ENCODE measurements at places on chromosomes 12 and 14.
A peak's percentile ranks its signal among the peaks of the same experiment; 100 is the strongest.

- no peak for DNase-seq
These were observed 287.1 kb upstream of the G2E3 start for GRCh38 chr14:30271811-30272323.

- no peak for DNase-seq
These were observed 224.0 kb downstream of the KTN1 start for GRCh38 chr14:55803873-55804553.

DNA sequence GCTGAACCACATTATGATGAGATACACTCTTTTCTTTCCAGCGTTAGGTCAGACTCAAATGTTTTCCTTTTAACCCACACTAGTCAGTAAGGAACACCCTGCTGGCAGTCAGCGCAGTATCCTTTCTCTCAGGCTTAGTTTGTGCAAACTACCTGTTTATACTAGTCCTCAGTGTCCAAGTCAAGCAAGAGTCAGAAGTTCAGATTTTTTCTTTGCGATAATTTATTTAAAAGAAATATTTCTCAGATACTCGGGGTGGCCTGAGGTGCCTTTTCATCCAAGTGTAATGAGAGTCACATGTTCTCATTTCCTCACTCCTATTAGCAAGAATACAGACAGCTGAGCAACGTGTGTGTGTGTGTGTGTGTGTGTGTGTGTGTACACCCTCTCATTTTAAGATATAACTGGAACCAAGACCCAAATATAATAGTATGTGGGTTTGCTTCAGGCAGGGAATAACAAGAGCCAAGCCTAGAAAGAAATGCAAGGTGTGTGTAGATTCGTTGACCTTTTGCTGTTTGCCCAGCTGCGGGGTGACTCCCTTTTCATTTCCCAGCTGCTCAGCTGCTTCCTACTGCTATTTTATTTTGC lies 182.7 kb downstream of the KICS2 start:
- DNase-seq = no peak

- DNase-seq = no peak
These were observed 373.3 kb downstream of the TMEM132D start for GRCh38 chr12:129530517-129530916.

- DNase-seq = no peak
These were observed 110.0 kb downstream of the KIF26A start for GRCh38 chr14:104248203-104249055.

DNA sequence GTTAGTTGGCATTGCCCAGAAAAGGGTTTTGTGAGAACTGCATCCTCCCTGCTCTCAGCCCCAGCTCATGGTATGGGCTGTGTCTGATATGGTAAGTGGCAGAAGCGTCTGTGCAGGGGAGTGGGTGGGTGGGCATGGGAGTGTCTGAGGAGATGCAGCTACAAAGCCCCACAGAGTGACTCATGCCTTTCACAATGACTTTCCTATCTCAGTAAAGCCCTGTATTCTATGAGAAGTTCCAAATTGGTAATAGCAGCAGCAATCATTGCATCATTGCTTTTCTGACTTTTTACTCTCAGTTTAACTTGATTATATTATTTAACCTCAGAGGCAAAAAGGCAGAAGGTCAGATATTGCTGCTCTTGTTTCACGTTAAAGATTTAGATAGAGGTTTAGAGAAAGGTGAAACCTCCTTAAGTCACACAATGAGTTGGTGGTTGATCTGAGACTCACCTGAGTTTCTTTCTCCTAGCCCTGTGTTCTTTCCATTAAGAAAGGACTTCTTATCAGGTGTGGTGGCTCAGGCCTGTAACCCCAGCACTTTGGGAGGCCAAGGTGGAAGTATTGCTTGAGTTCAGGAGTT lies 171.7 kb downstream of the SLC5A8 start:
- DNase-seq = no peak

DNA sequence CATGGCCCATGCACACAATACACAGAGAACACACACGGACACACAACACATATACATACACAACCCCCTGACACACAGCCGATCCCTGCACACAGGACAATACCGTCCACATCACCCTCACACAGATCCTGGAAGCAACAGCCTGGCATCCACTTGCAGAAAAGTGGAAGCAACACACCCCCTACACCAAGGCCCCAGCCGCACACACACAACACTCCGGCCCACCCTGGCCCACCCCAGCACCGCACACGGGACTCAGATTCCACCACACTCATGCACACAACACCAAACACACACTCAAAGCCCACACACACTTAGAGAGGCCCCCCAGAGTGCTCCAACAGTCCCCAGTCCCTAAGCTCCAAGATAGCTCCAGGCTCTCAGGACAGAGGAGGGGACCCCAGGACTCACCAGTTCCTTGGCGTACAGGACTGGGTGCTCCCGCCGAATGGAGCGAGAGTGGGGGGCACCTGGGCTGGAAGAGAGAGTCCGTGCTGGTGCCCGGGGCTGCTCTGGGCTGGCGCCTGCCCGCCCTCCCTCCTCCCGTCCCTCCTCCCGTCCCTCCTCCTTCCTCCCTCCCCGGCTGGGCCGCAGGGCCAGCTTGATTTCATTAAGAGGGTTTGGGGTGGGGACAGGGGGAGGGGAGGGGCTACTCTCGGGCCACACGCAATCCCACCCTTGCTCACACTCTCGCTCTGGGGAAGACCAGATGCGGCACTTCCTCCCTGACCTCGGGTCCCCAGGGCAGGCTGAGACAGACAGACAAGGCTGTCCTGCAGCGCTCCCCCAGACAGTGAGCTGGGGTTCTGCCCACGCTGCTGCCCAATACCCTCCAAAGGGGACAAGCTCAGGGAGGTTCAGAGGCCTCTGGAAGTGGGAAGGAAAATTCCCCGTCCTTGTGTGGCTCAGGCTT lies at the start of gene TMEM119:
Gene TMEM119, minus strand, starts transcription at position 526 of the 913 bp plus-strand sequence. CDS start 5,701 bp downstream, outside the sequence.
- no peak for DNase-seq

- DNase-seq = no peak
These were observed 14.5 kb upstream of the PWP1 start for GRCh38 chr12:107670999-107671643.

DNA sequence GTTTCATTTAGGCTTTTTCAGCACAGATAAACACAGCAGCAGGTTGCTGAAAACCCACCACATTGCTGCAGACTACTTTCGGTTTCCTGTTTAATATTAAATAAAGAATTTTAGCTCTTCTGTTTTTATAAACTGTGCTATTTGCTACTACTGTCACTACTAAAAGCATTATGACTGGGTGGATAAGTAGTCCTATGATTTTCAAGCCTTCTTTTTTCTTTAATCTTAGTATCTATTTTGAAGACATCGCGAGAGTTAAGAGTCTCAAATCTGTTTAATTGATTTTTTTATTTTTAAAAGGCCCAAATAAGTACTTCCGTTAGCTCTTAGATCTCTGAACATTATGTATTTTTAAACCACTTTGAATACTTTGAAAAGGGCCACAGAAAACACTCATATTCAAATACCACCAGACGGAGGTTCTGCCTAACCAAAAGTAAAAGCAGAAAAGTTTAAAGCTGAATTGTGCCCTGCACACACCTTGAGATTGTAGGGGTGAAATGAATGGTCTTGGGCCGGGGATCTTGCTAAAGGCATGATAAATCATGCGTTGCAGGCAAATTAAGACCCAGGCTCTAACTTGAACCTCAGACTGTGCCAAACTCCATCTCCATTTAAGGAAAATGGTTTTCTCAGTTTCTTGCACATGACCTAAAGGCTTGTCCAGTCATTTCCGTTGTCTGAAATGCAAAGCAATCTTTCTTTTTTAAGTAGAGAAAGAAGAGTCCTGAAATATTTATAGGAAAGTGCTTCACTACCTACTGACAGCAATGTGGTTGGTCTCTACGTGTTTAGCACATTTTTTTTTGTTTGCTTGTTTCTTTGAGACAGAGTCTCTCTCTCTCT lies 13.6 kb upstream of the FOXN3 start:
- DNase-seq = no peak

GRCh38 chr12:19018302-19018970 lies 111.1 kb upstream of the PLEKHA5 start:
- no peak for DNase-seq

GRCh38 chr12:53984901-53985691 lies at the start of gene HOXC10:
Gene HOXC10 (plus strand): TSS chr12:53985146. CDS start chr12:53985260, 114 bp downstream.
- DNase-seq = peak; percentile 63

GRCh38 chr14:69789118-69789640 lies 7.9 kb downstream of the SLC10A1 start:
- DNase-seq = no peak

DNA sequence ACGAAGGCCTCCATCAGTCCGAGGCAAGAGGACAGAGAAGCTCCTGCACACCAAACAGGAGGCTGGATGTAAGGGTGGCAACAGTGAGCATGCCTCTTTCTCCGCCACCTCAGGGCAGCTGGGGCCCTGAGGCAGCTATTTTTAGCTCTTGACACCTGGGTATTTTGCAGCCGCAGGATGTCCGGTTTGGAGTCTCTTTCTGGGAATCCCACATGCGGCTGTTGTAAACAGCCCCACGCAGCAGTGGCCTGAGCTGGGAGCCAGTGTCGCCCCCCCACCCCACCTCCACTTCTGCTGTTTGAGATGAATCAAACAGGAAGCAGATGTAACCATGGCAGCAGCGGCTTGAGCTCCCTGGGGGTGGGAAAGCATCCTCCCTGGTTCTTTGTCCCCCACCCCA lies 11.7 kb downstream of the HDAC7 start:
- peak; percentile 41 for DNase-seq

- DNase-seq = no peak
These were observed 2.3 kb downstream of the HSPA2 start for GRCh38 chr14:64542836-64543201.

DNA sequence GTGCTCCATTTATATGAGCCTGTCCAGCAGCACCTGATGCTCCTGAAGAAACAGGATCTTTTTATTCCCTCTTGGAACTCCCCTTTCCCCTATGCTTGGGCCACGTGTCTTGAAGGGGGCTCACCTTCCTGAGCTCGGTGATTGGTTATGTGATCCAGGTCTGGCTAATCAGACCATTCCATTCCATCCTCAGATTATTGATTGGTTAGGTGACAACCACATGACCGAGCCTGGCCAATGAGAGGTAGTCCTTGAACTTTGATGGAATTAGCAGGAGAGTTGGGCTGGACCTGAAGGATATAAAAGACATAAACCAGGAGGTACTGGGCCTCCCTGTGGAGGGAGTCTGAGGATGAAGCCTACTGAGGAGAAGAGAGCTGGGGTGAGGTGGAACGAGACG lies 216.6 kb upstream of the LHX5 start:
- no peak for DNase-seq

- DNase-seq = no peak
These were observed 211.6 kb downstream of the SLC6A15 start for GRCh38 chr12:84701041-84701440.

- DNase-seq = no peak
These were observed 85.8 kb downstream of the ATP23 start for GRCh38 chr12:58026897-58027891.

DNA sequence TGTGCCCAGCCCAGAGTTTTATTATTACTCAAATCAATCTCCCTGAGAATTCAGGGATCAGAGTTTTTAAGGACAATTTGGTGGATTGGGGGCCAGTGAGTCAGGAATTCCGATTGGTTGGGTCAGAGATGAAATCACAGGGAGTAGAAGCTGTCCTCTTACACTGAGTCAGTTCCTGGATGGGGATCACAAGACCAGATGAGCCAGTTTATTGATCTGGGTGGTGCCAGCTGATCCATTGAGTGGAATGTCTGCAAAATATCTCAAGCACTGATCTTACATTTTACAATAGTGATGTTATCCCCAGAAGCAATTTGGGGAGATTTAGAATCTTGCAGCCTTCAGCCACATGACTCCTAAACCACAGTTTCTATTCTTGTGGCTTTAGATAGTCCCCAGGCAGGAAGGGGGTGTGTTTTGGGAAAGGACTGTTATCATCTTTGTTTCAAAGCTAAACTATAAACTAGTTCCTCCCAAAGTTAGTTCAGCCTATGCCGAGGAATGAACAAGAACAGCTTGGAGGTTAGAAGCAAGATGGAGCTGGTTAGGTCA lies 89.1 kb upstream of the CNOT2 start:
- no peak for DNase-seq

GRCh38 chr12:20557096-20557495 lies 138.0 kb upstream of the SLCO1C1 start:
- no peak for DNase-seq

- no peak for DNase-seq
These were observed 282.5 kb upstream of the AMIGO2 start for GRCh38 chr12:47362126-47362705.

GRCh38 chr14:106080922-106081321 lies 554.5 kb downstream of the TMEM121 start:
- DNase-seq = no peak

DNA sequence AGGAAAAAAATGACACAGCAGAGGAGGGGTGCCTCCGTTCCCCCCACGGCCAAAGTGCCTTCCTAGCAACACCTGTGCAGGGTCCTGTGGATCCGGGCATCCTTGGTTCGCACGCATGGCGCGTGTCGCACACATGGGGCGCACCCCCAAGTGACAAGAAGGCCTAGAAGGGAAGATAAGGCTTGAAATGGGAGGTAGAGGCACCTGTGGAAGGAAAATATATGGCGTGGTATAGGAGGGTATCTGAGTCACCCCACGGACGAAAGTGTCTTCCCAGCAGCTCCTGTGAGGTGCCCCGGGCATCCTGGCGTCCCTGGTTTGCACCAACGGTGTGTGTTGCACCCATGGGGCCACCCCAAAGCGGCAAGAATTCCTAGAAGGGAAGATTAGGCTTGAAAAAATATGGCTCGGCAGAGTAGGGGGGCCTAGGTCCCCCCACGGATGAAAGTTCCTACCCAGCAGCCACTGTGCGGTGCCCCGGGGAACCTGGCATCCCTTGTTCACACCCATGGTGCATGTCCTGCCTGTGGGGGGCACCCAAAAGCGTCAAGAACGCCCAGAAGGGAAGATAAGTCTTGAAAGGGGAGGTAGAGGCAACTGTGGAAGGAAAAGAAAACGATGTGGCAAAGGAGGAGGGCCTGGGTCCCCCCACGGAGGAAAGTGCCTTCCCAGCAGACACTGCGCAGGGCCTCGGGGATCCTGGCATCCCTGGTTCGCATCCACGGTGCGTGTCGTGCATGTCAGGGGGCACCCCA lies 280.0 kb downstream of the ALG10 start:
- DNase-seq = no peak

DNA sequence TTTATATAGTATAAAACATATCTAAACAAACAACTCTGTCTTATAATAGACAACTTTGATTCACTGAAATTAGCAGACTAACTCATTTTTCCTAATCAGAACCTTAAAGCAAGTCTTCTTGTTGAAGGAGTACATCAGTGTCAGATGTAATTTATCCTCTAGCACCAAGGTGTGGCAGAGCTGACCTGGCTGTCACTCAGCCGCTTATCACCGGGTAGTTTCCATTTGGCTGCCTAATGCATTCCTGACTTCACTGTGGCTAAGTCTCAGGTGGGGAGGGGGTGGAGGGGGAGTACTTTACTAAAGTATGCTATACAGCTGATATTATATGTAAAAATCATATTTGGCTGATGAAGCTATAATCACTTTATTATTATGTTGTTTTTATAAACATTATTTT lies 339.9 kb upstream of the RGS6 start:
- DNase-seq = no peak

DNA sequence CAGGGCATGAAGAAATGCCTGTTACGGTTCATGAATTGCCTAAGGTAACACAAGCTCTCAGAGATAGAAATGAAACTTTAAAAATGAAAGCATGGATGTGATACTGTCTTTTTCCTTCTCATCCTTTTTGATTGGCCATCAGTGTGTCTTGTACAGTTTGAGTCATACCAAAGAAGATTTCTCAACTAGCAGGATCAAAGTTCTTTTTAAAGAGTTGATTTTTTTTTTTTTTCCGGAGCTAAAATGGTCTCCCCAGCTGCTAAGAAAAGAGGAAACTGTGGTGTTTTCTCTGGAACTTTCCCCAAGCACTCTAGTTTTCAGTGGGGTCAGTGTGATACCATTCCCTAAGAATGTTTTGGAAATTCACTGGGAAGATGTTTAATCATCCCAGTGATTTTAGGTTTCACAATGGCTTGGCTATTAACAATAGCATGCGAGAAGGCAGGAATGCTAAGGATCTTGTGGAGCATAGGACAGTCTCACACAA lies 105.0 kb downstream of the ETNK1 start:
- peak; percentile 42 for DNase-seq

Data from trophoblast cell (in vitro differentiated cells and primary cell).